ENCODE measurements at places on chromosomes 4 and X.

GRCh38 chr4:173924561-173924960 lies 358.9 kb downstream of the FBXO8 start:
- no peak for DNase-seq

DNA sequence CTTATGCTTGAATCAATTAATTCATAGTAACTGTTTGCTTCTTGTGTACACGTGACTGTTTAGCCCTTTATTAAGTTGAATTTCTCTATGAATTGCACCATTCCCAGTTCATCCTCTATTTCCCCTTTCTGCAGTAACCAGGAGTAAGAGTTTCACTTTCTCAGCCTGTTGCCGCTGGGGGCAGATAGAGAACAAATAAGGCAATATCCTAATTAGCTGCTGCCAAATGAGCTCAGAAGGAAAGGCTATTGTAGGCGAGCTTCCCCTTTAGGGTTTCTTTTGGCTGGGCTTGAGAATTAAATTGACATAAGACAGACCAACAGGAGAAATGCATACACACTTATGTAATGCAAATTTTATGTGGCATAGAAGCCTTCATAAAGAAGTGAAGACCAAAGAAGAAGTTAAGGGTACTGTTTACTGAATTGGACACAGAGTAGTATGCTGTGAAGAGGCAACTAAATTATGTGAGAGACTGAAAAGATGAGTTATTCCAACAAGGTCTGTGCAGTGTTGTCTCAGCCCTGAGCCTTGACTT lies 1594.7 kb downstream of the TECRL start:
- peak; percentile 10 for DNase-seq

DNA sequence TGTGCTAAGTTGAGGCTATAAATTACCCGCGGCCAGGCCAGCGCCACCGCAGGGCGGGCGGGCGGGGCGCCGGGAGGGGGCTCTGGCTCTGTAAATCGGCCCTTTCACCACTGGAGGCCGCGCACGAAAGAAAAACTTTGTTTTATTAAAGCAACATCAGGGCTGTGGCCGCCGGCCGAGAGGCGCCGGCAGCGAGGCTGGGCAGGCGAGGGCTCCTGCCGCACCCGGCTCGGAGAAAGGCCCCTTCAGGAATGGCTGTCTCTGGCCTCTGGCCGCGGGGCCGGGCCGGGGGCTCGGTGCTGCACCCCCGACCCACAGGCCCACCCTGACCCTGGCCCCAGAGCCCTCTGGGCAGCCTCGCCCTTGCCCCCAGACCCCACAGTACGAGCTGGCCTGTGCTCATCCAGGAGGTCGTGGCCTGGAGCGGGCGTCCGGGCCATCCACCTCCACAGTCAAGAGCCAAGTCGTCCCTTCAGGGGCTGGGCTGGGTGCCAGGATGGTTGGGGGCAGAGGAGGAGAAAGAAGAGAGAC lies 29.5 kb upstream of the FGFR3 start:
- peak; percentile 62 for DNase-seq

DNA sequence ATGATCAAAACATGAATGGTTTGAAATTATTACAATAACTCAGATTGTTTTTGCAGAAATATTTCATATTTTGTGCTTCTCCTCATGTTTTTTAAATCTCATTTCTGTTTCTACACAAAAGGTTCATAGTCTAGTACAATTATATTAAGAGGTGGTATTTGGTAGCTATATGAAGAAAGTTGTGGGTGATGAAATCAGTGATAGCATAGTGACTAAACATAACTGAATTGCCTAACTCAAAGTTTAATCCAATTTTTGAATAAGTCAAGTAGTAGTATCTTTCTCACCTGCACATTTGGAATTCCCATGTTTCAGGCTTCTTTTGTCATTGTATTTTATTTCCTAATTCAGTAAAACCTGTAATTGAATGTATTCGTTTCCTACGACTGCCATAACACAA lies 648.7 kb downstream of the GRID2 start:
- DNase-seq = no peak

DNA sequence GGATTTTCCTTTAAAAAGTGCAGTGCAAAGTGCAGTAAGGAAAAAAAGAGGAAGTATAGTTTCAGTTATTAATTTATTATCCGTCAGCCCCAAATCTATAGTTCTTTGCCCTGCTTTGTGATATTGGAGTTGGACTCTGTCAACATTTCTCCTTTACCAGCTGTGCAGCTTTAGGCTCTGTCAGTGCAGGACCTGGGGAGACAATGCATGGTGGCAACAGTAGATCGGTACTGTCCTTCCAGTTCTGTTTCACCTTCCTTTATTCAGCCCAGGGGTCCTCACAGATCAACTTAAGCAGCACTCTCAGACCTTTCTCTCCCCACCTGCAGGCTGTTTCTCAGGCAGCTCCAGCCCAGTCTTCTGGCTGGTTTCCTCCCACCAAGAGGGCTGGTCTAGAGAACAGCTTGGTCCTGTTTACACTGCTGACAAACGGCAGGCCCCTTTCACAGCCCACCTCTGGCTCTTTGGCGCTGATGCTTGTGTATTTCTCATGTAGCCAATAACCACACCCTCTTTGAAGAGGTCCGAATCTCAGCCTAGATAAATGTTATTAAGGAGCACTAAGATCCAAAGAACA lies 71.6 kb downstream of the MCUB start:
- no peak for DNase-seq

- DNase-seq = no peak
Measured at GRCh38 chrX:12372111-12372510, 233.8 kb downstream of the FRMPD4 start.

- DNase-seq = no peak
Measured at GRCh38 chr4:38647101-38647819, 16.7 kb upstream of the KLF3 start.

DNA sequence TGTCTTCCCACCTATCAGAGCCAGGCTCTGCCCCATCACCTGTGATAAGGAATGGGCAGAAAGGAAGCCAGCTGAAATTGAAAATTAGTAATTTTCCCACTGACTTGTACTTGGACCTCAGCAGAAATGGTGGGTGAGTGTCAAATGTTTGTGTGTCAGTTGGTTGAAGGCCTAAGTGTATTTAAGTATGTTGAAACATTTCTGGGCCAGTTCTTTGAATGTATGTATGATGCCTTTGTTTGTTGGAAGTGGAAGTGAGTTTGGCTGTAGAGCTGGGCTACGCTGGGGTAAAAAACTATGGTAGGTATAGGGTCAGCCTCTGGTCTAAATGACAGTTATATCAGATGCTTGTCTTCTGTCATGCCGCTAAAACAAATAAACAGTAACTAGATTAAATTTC lies 27.7 kb downstream of the JADE1 start:
- DNase-seq = no peak

DNA sequence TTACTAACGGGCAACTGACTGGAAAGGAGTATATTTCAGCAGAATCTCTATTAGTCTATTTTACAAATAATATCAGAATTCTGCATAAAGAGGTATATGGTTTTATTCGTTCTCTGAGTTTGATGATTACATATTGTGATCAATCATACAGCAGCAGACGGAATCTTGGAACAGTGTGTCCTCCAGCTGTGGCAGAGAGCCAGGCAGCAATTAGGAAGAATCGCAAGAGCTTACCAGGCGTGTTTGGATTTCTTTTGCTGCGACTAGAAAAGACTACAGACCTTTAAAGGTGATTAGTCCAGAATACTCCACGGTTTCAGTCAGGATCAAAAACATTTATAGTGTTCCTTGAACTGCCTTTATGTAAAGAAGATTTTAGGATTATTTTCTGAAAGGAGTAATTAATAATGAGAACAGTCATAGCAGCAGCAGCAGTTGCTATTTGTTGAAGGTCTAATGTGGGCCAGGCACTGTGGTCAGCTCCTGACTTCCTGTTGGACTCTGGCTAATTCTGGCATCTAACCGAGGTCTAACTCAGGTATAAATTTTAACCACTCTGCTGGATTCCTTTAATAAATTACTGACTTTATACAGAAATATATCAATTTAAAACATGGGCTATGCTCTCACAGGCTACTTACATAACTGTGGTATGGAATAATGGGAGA lies 225.3 kb upstream of the CXorf66 start:
- DNase-seq = no peak

DNA sequence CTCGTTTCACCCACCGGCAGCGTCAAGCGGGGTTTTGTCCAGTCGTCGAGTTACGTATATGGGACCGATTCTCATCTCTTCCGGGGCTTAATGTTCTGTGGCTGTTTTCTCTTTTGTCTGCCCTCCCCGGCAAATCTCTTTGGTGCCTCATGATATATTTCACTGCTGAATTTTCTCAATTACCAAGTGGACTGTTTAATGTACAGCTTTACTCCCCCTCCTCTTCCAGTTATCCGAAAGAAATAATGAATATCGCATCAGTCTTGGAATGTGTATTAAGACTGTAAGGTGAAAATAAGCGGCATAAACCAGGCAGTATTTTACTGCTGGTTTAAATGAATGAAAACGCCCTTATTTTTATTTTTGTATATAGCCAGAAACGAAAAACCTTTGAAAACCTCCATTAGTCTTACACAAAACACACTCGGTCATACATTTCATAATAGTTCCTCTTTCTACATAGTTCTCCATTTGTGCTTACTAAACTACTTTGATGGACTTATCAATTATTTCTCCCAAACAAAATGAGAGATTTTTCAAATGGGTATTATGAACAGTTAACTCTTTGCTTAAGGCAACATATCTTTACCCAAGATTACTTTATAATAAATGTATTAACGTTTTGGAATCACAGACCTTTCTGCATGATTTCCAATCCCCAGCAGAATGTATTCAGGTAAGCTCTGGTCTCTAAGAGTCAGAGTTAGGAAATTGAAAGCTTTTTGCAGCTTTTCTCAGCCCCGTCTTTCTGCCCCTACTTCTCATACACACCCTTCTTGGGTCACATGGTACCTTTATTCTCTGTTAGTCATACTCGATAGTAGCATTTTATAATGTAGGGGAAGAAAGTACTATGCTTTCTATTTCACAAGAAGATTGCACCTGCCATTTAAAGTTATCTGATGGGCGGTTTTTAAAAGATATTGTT lies 979 bp downstream of the RP2 start:
- no peak for DNase-seq

DNA sequence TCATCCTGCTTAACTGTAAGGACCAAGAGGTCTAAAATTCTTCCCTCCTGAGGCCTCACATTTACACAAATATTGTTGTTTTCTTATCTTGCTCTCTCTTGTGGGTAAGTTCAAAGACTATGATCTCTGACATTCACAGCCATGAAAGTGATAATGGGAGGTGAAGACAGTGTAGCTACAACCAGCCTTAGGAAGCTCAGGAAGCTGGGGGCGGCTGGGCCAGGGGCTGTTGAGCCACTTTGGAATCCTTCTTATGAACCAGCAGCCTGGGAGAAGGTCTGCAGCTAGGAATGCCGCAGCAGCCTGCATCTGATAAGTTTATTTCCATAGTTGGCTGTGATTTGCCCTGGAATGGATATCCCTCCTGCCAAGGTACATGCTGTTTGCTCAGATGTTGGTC lies 316.2 kb downstream of the STIM2 start:
- no peak for DNase-seq

DNA sequence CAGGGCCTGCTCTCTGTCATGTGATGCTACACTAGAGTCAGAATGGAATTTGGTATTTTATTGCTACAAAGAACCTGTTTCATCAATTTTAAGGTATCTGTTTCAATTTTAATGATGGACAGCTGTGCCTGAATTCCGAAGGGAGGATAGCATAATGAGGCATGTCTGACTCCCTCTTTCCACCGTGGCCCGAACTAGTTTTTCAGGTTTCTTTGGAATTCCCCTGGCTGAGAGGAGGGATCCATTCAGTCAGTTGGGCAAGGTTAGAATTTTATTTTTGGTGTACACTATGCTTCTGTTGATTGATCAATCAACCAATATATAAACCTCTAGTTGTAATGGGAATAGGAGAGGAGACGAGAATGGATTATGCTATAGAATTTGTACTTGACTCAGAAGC lies 761.8 kb downstream of the FAM133A start:
- no peak for DNase-seq

- DNase-seq = no peak
Measured at GRCh38 chr4:160514126-160514525, 1411.2 kb downstream of the RAPGEF2 start.

- DNase-seq = no peak
Measured at GRCh38 chr4:171759274-171759673, 53.9 kb upstream of the GALNTL6 start.

- DNase-seq = peak; percentile 52
Measured at GRCh38 chr4:185566425-185566824, 31.1 kb upstream of the PDLIM3 start.

- no peak for DNase-seq
Measured at GRCh38 chr4:100511896-100512295, 5.9 kb downstream of the EMCN start.

GRCh38 chrX:99353412-99353811 lies 1056.7 kb downstream of the PCDH19 start:
- no peak for DNase-seq

- DNase-seq = no peak
Measured at GRCh38 chr4:147772459-147772969, 40.6 kb downstream of the ARHGAP10 start.

DNA sequence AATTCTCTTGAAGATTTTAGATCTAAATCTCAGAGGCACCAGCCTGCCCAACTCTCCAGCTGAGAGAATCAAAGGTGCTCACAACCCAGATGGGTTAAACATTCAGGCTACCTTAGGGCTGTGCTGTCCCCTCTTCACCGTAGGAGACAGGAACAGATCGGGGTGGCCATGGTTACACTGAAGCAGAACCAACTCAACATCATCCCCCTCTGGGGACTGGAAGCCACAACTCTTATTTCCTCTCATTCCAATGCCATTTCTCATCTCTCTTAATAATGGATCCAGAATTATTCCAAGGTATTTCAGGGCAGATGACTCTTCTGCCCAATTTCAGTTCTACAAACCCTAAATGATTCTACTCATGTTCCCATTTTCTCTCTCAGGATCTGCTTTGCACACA lies 109.7 kb downstream of the NKX6-1 start:
- DNase-seq = no peak

- DNase-seq = peak; percentile 35
Measured at GRCh38 chr4:74123065-74123728, 24.2 kb upstream of the CXCL2 start.

Measured in COLO829 (cell line).